ENCODE measurements at places on chromosomes 2 and 18.

- no peak for DNase-seq
Observed at GRCh38 chr18:24600076-24600654, 139.7 kb downstream of the HRH4 start.

DNA sequence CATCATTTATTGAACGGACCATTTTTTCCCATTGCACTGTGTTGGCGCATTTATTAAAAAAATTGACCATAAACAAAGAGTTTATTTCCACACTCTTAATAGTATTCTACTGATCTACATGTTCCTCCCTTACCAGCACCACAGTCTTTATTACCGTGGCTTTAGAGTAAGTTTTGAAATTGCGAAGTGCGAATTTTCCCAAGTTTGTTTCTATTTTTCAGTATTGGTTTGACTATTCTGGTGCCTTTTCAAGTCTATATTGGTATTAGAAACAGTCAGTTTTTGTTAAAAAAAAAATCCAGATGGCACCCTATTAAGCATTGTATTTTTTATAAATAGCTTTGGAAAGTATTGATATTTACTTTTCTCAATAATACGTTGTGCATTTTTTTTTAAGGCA lies 795.1 kb upstream of the HS6ST1 start:
- no peak for DNase-seq

DNA sequence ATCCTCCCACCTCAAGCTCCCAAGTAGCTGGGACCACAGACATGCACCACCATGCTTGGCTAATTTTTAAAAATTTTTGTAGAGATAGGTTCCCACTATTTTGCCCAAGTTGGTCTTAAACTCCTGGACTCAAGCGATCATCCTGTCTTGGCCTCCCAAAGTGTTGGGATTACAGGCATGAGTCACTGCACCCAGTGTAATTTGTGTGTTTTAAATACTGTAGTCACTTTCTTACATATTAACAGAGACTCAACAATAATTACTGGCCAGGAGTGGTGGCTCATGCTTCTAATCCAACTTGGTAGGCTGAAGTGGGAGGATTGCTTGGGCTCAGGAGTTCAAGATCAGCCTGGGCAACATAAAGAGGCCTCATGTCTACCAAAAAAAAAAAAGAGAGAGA lies 293.0 kb downstream of the RDH14 start:
- no peak for DNase-seq

GRCh38 chr18:43420950-43421349 lies 143.7 kb upstream of the SYT4 start:
- no peak for DNase-seq

DNA sequence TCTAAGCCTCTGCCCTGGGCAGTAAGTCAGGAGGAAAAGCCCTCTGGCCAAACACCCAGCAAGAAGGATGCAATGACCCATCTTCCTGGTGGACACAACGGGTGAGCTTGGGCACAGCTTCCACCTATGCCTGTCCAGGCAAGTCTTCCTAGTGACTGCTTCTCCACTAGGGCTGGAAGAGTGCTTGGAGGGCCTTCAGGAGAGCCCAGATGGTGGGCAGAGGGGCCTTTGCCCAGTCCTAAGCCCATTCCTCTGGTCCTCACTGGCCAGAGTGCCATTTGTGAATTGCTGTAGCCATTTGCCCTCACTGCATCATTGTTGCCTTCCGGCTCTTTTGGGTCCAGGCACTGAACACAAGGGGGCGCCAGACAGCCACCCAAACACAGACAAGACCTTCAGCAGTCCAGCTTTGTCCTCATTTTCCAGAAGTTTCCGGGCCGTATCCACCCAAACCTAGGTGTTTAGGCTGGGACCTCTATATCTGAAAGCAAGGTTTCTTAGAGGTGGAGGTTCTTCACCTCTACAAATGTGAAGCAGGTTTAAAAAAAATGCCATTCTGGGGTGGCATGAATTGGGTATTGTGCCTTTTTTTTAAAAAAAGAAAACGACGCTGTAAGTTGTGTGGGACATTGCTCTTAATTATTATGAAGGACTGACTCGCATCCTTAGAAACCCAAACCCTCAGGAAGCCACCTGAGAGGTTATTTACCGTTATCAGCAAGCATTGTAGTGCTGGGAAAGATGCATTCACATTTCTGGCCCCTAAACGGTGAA lies 29.5 kb downstream of the PAX8 start:
- DNase-seq = peak; percentile 77

DNA sequence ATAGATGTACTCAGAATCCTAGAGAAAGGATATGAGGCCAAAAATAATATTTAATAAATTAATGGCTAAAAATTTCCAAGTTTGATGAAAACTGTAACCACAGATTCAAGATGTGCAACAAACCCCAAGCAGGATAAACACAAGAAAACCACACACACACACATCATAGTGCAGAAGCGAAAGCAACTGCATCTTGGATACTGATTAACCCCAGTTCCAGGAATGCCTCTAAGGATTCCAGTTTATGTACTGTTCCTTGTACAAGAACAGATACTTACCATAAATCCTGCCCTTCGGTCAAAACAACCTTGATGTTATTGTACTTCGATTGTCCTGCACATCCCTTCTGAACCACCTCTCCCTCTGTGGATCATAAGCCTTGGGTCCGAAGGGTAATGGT lies 122.8 kb upstream of the PID1 start:
- DNase-seq = no peak

- no peak for DNase-seq
Observed at GRCh38 chr2:80167284-80167808, 137.2 kb downstream of the LRRTM1 start.

GRCh38 chr2:202771741-202772460 lies 99.7 kb downstream of the ICA1L start:
- DNase-seq = no peak

- no peak for DNase-seq
Observed at GRCh38 chr2:10591207-10591606, 98.6 kb downstream of the NOL10 start.

GRCh38 chr2:186659383-186659782 lies 34.5 kb upstream of the FAM171B start:
- DNase-seq = no peak

DNA sequence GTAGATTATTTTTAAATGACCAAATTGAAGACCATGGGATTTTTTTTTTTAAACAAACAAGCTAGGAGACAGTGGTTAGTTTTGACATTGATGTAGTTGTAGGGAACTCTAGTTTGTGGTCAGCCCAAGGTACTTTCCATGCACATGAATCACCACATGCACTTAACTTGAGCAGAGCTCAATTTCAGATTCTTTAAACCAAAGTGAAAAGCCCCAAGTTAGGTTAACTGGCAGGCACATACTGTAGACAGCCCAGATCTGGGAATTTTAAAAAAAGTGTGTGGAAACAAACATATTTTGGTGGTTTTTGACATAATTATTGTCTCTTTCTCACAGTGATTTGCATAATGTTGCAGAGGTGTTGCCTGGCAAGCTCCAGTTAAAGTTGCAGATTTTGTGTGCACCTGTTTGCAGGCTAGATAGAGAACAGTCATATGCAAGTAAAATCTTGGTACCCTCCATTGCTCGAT lies 88.4 kb downstream of the BCL2L11 start:
- no peak for DNase-seq

DNA sequence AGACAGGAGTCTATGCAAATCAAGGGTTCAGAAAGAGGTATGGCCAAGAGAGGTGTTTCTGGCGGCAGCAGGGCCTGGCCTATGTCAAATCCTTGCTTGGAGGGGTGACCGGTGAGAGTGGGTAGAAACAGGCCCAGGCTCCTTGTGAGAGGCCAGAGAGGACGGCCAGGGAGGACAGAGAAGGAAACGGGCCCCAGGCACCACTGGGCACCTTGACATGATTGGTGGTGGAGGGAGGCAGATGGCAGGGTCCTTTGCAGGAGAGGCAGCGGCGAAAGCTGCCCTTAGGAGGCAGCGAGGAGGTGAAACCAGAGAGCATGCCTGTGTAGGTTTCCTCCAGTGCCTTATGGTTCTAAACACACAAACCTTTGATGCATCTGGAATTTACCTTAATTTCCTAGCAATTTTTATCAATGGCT lies 6.2 kb downstream of the RAMP1 start:
- DNase-seq = no peak

- no peak for DNase-seq
Observed at GRCh38 chr2:150733051-150733618, 245.7 kb upstream of the RND3 start.

DNA sequence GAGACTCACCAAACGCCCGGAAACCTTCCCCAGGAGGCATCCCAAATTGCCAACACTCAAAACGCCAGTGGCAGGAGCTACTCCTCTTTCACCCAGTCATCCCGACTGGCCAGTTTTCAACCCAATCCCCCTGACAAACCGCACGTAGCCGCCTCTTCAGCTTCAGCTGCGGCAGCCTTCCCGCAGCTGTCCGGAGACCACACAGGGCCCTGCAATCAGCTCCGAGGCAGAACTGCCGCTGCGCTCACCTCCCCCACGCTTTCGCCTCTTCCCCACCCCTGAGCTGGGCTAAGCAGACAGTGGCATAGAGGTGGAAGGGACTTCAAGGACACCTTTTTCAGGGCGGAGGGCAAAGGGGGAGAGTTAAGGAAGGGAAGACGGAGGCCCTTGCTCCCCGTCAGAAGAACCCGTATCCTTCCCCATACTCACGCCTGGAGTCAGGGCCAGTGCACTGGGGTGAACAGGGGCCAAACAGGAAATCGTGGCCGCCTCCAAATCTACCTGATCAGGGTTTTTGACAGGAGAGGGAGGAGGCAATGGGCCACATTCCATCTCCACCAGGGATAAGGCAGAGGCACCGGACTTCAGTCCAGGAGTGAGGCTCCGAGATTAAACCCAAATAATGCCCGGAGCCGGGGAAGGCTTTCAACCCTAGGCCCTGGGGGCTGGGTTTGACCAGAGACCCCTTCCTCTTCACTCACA lies 16.9 kb downstream of the CYP26B1 start:
- no peak for DNase-seq

- DNase-seq = no peak
Observed at GRCh38 chr2:169386722-169387121, 24.4 kb upstream of the LRP2 start.

GRCh38 chr2:70535573-70535972 lies 18.1 kb downstream of the TGFA start:
- no peak for DNase-seq

DNA sequence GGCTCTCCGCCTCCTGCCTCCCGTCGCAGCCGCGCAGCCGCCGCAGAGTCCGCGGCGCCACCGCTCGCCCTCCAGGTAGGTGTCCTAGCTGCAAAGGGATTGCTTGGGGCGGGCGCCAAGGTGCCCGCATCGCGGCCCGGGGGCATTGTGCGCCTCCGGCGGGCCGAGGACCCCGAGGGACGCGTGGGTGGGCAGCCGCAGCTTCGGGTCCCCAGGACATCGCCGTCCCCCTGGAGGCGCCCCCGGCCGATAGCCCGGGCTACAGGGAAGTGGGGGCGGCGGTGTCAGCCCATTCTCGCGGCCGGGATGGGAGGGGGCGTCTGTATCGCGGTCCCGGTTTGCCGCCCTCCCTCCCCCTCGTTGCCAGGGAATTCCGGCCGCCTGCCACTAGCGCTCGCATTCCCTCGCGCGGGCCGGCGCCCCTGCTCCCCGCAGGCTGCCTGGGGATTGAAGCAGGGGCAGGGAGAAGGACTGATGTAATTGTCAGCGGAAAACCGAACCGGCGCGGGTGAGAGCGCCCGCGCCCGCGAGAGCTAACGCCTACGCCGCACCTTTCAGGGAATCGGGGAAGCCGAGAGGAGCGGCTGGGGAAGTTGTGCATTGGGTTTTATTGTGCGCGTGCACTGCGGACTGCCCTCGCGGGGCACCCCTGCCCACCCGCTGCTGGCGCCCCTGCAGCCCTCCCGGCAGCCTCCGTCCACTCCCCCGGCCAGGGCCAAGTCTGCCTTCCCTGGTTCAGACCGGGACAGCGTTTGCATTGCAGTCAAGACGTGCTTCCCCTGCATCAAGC lies 483 bp downstream of the OSBPL6 start:
- peak; percentile 95 for DNase-seq

DNA sequence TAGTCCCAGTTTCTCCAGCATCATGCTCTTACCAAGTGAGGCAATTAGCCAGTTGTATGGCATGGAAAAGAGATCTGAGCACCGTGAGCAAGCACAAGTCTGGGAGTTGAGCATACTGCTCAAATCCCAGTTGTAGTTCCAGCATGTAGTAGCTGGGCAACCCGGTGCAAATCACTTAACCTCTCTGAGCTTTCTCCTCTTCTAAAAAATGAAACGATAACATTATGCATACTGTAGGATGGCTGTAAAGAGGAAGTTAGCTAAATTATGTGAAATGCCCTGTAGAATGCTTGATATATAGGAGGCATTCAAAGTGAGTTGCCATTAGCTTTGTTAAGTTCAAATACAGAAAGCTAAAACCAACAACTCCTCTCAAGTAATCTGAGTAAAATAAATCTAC lies 164.0 kb upstream of the ZEB2 start:
- no peak for DNase-seq

- no peak for DNase-seq
Observed at GRCh38 chr2:176424746-176425145, 155.5 kb downstream of the MTX2 start.

GRCh38 chr2:128395640-128396499 lies 77.2 kb upstream of the HS6ST1 start:
- DNase-seq = no peak

GRCh38 chr18:31645411-31645810 lies 39.0 kb downstream of the B4GALT6 start:
- no peak for DNase-seq

GRCh38 chr2:124046332-124046731 lies 21.2 kb downstream of the CNTNAP5 start:
- no peak for DNase-seq

DNA sequence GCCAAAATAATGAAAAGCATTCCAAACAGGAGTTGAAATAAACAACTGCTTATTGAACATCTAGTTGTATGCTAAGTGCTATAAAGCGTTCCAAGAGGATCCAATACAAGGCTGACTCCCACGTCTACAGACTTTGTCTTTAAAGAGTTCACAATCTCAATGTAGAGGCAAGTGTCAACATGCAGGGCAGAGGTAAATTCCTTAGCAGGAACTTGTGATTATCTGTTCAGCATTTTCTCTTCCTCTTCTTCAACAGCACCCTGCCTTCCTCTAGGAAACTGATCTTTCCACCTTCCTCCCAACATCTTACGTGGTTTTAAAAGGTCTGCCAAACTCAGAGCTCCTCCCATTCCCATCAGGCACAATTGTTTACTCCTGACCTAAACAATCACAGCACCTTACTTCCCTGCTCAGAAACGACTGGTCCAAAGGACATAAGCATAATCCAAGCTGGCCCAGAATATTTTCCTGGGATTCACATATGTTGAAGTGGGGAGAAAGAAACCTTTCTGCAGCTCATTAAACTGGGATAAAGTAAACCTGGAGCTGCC lies 83.9 kb downstream of the ITSN2 start:
- no peak for DNase-seq

- DNase-seq = no peak
Observed at GRCh38 chr2:219416235-219416602, 2.0 kb upstream of the DES start.

All from posterior cingulate gyrus (tissue), 11 donors.